NCI-H1436 (cell line): ENCODE measurements at places on chromosomes 2 and 18.

DNA sequence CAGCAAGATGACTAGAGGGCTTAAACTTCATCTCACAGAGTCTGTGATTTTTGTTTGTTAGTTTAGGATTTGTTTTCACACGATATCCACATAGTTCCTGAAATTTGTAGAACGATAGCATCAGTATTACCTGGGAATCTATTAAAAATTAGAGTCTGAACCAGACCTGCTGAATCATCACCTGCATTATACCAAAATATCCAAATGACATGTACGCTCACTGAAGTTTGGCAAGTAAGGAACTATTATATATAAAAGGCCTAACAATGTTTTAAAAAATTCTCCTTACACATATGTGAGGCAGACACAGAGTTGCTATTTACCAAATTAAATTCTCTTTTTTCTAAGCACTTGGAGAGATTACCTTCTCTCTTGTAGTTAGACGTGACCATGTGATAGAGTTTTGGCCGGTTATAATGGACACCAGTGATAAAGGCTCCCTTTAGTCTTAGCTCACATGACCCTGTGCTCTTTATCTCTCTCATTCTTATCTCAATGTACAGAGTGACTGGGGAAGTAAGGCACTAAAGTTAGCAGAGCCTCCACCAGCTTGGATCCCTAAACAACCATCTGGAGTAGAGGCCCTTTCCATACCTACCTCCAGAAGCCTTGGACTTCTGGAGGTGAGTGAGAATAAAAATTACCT lies 363.1 kb downstream of the DSC3 start:
- DNase-seq, result no peak

GRCh38 chr2:98822301-98823164 lies 91.6 kb upstream of the MGAT4A start:
- no peak for DNase-seq

GRCh38 chr2:26576565-26577441 lies 64.4 kb downstream of the CIB4 start:
- no peak for DNase-seq

DNA sequence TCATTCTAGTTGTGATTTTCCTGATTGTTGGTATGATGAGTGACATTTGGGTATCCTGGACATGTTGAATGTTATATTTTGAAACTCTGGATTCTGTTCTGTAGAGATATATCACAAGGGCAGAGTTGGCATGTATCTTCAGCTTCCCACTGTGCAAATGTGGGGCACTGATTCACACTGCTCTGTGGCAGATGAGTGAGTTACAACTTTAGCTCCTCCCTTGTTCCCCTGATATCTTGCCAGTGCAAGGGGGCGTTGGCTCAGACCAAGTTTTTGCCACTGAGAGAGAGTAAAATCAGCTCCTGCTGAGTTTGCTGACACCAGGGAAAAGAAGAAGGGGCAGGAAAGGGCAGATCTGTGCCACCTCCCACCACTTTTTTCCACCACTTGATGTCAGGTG lies 199.6 kb upstream of the MMADHC start:
- DNase-seq, result no peak

GRCh38 chr2:54589340-54590215 lies 133.5 kb downstream of the SPTBN1 start:
- DNase-seq, result no peak

DNA sequence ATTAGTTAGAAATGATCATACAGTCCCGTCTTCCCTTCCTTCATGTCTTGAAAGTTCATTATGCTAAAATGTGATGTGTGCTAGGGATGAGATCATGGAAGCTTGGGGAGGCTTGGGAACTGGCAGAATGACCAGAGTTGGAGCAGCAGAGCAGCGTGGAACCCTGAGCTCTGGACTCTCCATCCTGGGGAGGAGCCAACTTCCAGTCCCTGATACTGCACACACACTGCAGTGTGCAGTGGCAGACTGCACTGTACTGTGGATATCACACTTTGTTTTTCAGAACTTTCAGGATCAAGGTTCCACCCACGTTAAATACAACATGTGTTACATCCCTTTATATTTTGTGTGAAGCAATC lies 27.3 kb upstream of the GREB1 start:
- DNase-seq, result no peak

GRCh38 chr2:234100686-234101085 lies 50.2 kb downstream of the SPP2 start:
- no peak for DNase-seq

- DNase-seq, result no peak
Observed at GRCh38 chr2:29066271-29066860, 8.0 kb downstream of the PCARE start.

DNA sequence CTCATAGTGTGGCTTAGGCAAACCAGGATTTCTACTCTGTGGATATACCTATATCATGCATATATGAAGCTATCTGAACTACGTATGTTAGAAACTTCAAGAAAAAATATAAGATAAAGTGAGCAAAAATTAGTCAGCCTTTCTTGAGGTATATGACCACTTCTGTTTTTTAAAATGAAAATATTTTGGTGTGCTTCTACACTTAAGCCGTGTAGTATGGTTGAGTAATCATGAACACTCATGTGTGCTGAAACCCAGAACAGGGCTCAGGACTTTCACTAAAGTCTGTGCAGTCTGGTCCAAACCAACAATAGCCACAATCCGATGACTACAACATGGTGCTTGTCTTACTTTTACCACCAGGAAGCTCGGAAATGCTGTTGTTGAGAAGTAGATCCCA lies 48.9 kb upstream of the TMEM177 start:
- no peak for DNase-seq

DNA sequence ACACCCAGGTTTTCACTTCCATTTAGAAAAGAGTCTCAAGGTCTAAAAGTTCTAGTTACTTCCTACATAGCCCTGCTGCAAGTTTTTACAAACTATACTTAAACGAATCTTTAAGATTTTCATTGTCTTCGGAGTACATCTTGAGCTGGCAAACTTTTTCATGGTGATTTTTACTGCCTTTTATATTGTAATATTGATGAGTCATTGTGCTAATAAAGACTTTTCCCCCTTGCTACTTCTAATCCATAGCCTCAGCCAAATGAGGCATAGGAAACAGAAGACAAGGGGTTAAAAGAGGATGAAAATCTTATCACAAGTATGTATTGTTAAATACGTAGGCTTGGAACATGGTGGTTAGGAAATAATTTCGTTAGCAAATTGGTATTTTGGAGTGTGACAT lies 4.1 kb downstream of the DPP10 start:
- no peak for DNase-seq

GRCh38 chr2:156538083-156538504 lies 101.9 kb downstream of the GPD2 start:
- no peak for DNase-seq

DNA sequence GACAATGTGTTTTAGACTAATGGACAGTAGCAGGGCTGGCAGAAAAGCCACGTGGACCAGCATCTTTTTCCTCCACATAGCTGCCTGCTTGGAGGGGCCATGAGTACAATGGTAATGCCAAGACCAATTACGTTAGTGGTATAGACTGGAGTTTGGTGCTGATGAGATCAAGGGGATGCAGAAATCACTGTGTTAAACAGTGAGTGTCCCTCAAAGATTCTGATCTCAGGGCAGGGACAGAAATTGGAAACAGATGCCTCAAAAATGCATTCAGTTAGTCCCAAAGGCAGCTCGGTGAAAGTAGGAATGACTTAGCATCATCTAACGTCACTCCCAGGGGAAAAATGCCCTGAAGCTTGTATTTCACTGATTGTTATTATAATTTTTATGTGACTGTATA lies 72.4 kb downstream of the SLC16A14 start:
- DNase-seq, result no peak

DNA sequence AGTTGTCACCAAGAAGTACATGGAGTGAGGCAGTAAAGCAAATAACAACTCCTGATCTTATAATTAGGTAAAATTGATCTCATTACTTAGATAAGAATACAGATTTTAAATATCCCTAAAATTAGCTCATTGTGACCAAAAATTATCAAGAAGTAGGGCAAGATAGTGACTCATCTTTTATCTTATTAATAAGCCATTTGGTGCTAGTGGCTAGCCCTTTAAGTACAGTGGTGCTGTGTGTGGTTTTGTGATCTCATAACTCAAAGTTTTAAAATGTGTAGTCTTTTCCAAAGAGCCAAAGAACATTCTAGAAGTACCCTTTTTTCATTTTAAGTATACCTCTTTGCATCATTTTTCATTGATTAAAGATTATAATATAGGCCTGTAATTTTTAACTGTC lies 569.4 kb upstream of the SETBP1 start:
- DNase-seq, result no peak

DNA sequence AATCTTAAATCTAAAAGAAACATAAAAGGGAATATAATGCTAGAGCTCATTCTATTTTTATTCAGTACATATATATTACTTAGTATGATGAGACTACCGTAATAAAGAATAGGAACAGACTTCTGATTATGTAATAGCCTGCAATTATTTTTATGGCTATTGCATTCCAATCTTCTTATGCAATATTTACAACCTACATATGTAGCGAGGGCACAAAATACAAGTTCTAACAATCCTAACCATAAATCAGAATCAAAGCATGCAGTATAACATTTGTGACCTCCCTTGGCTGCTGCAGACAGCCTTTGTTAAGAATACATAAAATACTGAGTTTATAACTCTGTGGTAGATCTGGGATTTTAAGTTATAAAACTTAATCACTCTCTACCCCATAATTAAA lies 177.6 kb downstream of the BABAM2 start:
- no peak for DNase-seq

DNA sequence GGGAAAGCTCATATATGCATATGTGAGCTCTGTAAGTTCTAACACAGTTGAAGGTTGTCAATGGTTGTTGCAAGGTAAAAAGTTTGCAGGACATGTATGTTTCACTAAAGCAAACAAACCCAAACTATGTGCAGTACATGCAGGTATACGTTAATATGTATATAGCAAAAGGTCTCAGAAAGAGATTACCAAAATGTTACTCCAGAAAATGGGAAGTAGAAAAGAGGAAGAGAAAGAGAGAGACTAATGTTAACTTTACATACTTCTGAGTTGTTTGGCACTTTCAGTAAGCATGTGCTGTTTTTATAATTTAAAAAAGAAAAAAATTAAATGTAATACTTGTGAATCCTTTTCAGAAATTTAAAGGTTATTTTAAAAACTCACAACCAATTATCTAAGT lies 32.8 kb upstream of the PEX13 start:
- no peak for DNase-seq

DNA sequence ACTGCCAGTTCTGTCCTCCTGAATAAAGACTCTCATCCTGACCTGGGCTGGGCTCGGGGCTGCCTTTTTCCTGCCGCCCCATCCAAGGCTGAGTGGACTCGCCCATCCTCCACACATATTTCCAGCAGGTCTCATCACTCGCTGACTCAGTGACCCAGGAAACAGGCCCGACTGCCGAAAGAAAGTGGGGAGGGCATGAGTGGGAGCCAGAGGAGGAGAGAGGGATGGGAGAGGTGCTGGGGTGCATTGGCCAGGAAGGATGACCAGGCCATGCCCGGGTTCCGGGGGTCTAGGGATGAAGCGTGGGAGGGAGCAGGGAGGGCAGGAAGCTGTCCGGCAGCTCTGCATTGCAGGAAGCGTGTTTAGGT lies 66.7 kb downstream of the TWIST2 start:
- no peak for DNase-seq

DNA sequence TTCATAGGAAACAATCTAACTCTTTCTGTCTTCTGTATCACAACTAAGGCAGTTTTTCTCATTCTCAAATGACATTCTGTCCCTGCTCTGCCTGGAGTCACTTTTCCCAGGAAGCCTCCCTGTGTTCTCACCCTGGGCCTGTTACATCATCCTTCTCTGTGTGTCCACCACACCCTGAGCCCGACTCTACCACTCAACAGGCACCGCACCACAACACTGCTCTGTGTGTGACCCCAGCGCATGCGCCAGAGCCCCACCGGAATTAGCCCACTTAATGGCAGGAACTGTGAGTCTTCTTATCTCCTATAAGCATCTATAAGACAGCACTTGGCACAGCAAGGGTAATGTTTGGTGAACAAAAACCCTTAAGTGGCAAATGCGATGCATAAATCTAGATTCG lies 32.3 kb downstream of the TGFBRAP1 start:
- DNase-seq, result no peak

GRCh38 chr18:75408554-75409506 lies 18.7 kb downstream of the SMIM21 start:
- no peak for DNase-seq

- no peak for DNase-seq
Observed at GRCh38 chr18:58221060-58221725, 177.2 kb downstream of the NEDD4L start.

GRCh38 chr2:223943561-223944008 lies 1.6 kb downstream of the WDFY1 start:
- no peak for DNase-seq

DNA sequence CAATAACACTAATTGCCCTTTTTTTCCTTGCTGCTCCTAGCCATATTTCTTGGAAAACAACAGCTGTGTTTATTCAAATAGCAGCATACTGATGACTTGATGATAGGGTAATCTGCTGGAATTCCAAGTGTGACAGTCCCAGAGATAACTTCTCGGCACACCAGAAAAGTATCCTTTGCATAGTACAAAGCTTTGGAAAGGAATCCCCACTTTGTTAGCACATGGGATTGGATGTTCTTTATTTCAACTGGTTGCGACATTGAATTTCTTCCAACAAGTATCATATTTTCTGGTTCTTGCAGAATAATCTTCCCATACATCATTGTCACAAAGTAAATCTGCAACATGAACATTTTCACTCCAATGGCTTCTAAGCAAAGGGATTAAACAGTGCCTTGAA lies 445.8 kb upstream of the ACVR2A start:
- DNase-seq, result no peak

- DNase-seq, result no peak
Observed at GRCh38 chr2:233221378-233222063, 30.0 kb upstream of the ATG16L1 start.

DNA sequence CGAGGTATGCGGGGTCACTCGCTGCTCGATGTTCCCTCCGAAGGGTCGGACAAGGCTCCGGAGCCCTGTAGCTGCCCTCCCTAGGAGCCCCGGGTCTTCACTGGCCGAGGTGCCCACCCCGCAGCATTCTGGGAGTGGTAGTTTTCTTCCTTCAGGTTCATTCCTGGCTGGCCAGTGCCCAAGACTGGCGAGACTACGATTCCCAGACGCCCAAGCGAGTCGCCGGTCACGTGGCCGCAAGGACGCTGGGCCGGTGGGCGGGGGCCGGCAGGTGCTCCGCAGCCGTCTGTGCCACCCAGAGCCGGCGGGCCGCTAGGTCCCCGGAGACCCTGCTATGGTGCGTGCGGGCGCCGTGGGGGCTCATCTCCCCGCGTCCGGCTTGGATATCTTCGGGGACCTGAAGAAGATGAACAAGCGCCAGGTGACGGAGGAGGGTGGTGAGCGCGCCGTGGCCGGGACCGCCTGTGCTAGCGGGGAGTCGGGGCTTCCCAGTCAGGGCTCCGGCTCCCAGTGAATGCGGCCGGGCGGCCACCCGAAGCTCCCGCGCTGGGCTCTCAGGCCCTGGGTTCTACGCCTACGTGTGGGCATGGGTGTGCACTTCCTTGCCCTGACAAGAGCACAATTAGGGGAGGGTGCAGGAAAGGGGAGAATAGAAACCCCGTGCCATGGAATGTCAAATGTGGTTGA lies at the start of gene SEC11C:
TSS of gene SEC11C (plus strand) at position 270 of the 687 bp plus-strand sequence. CDS start at position 335, 65 bp downstream.
- DNase-seq, result peak; percentile 97

- no peak for DNase-seq
Observed at GRCh38 chr2:166926657-166927056, 38.4 kb downstream of the XIRP2 start.

GRCh38 chr2:240021488-240022104 lies 3.5 kb downstream of the NDUFA10 start:
- DNase-seq, result peak; percentile 65
